Stimulated activated CD4-positive, alpha-beta T cell treated with anti-CD3 and anti-CD28 coated beads, Interleukin-1b, Interleukin-23, amount 100 ng/mL, for 1 hour (primary cell): ENCODE measurements at places on chromosomes 2 and 18.

DNA sequence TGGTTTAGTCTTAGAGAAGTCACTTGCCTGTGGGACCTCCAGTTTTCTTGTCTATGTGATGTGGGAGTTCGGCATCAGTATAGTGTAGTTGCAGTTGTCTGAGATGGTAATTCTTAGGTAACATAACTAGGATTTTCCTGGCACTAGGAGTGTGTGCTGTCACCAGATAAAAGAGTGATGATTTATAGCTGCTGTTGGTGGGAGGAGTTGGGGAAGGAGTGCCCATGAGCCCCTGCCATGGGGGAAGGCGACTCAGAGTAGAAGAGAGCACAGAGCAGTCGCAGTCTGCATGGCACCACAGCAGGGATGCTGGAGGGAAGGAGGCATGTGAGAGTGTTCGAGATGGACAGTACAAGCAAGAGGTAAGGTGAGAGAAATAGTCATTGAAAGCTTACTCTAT, 38.7 kb downstream of the ATP9B start:
- DNase-seq: no peak

DNA sequence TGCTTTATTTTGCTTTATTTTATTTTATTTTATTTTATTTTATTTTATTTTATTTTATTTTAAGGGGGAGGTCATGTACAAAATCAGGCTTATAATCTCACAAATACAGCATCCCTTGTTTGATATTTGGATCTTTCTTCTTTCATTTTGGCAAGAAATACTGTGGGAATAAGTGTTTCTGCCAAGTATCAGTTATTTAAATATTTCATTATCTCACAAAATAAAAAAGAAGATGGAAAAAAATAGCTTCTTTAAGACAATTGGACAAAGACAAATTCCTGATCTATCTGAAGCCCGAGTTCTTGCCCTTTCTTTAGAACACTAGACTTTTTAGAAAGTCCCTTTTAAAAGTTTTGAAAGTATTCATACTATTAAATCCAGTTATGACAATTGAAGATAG, 560.5 kb upstream of the ZEB2 start:
- DNase-seq: no peak

DNA sequence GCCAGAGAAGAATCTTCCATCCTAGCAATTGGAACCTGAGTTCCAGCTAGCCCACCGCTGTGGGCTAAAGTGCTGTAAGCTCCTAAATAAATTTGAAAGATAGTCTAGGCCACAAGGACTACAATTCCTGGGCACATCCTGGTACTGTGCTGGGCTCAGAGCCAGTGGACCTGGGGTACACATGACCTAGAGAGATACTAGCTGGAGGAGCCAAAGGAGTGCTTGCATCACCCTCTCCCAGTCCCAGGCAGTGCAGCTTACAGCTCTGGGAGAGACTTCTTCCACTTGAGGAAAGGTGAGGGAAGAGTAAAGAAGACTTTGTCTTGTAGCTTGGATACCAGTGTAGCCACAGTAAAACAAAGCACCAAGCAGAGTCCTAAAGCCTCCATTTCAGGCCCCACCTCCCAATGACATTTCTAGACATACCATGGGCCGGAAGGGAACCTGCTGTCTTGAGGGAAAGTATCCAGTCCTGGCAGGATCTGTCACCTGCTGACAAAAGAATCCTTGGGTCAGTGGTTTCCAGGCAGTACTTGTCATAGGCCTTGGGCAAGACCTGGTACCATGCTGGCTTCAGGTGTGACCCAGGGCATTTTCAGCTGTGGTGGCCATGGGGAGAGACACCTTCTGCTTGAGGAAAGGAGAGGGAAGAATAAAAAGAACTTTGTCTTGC, 89.5 kb downstream of the TMEM185B start:
- DNase-seq: no peak

DNA sequence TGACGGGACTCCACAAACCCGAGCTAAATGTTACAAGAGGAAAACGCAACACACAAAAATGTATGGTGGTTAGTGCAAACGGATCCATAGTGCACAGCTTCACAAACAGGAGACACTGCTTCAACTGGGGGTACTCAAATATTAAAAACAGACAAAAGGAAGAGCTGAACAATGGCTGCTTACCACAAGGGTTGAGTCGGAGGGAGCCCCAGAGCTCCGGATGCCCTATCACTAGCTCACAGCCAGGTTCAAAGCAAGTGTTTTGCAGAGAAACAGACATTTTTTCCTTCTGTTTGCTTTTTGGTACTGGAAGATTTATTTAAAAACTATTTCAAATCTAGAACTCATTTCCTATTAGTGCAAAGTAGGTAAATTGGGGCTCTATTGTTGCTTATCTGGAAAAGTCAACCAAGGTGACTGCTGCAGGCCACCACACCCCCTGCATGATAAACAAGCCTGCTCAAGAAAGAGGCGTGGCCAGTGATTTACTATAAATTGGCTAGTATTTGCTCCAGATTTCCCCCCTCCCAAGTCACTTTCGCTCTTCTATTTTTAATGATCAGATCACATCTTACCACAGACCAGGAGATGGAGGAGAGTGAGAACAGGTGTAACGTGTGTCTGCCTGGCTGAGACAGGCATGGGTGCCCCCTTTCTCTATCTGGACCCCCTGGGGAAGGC, 46.5 kb downstream of the ZAP70 start:
- no peak for DNase-seq

GRCh38 chr18:63262369-63263335, 56.9 kb downstream of the BCL2 start:
- no peak for DNase-seq

DNA sequence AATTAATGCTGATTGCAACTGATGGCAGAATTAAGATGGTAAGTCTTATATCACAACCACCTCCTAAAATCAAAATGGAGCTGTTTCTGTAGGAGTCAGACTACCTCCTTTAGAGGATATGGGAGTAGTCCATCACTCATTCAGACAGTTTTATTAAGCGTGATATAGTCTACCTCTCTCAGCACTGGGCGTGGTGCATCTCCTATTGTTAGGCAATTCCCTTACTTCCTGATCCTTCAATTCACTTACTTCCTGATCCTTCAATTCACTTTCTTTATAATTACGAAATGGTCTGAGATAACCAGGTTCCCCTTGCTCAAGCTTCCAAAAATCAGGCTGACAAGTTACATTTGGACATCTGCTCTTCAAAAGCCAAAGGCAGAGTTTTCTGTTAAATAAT, 31.9 kb downstream of the ATP8B1 start:
- no peak for DNase-seq

- no peak for DNase-seq
Measured at GRCh38 chr18:3069671-3070433, 56.9 kb upstream of the LPIN2 start.

GRCh38 chr2:46663614-46664013, 184.2 kb downstream of the TMEM247 start:
- no peak for DNase-seq

DNA sequence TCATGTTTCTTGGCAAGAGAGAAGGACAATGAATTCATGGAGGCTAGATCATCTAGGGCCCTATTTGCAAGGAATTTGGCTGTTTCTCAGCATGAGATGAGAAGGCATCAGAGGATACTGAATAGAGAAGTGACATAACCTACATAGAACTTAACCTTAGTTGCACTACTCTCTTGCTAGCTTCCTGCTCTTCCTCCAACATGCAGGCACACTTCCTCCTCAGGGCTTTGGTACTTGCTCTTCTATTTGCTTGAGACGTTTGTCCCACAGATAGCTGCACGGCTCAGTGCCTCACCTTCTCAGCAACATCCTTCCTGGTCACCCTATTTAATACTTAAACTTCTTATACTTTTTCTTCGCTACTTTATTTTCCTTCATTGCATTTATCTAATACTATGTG, 20.0 kb upstream of the LANCL1 start:
- DNase-seq: no peak

DNA sequence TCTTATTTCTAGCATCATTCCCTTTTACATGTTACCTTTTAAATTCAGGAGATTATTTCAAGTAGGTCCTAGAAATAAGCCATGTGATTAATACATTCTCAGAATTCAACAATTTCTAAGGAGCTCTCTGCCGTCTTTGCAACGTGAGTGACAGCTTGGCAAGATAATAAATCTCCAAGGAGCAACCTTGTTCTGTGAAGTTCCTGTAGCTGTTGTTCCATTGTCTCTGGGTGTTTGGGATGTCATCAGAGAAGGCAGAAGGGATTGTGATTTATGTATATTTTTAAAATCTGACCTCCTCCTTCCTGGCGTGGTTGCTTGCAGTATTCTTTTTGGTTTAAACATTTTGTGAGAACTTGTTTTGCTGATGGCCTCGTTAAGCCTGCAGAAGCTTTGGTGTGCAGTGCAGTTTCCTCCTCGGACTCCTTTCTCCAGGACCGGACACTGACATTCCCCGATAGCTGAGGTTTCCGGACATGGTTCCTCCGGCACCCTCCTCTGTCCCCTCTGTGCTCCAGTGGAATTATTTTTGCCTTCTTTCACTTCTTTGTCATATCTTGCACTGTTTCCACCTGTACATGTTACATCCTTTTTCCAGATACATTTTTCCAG, 33.7 kb downstream of the RAMP1 start:
- DNase-seq: no peak

- no peak for DNase-seq
Measured at GRCh38 chr2:183868153-183868552, 730.2 kb upstream of the ZNF804A start.

- DNase-seq: no peak
Measured at GRCh38 chr2:144067506-144067905, 452.4 kb downstream of the ZEB2 start.

GRCh38 chr2:75157435-75157834, 41.9 kb downstream of the TACR1 start:
- DNase-seq: no peak

- DNase-seq: no peak
Measured at GRCh38 chr2:143223556-143223955, 94.3 kb downstream of the ARHGAP15 start.

DNA sequence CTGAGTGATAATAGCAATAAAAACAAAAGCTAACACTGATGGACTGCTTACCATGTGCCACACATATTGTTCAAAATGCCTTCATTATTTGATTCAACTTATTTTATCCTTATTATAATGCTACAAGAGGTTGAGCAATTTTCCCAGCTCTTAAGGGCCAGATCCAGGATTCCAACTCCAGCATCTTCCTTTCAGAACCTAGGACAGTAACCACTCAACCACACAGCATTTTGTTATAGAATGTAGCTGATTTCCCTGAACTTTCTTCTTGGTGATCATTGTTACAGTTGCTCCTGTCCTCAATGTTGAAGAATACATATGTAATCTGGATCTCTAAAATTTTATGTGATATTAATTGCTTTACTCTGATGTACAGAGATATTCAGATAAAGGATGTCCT, 341.7 kb downstream of the PIK3C3 start:
- no peak for DNase-seq

DNA sequence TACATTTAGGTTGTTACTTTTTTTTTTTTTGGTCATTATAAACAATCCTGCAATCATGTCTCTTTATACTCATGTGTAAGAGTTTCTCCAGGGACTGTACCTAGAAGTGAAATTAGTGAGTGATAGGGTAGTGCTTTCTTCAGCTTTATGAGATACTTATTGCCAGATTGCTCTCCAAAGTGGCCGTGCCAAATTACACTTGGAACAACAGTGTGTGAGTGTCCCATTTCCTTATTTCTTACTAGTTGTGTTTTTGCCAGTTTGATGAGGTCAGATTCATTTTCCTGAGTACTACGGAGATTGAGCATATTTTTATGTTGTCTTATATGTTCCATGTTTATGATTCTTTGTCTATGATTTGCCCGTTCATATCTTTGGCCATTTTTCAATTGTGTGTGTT, 39.2 kb downstream of the GALNT1 start:
- no peak for DNase-seq

- no peak for DNase-seq
Measured at GRCh38 chr2:50535256-50535655, 496.7 kb downstream of the NRXN1 start.

- DNase-seq: no peak
Measured at GRCh38 chr2:36397728-36398413, 42.3 kb downstream of the CRIM1 start.

DNA sequence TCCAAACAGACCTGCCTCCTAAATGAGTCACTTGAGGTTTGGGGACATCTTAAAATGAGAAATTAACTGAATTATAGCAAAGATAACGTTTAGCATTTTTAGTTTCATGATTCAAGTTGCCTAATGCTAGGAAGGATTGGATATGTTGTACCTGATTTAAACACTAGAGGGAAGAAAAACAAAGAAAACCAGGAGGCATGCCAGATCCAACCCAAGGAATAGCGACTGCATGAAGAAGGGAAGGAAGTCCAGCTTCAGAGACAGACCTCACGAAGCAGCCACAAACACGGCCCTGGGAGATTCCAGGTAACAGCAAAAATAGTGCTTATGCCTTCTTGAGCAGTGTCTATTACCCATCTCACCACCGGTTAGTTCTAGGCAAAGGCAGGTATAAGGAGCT, 499.9 kb upstream of the SPHKAP start:
- DNase-seq: no peak

- DNase-seq: no peak
Measured at GRCh38 chr2:27582129-27582694, 630 bp upstream of the ZNF512 start.

DNA sequence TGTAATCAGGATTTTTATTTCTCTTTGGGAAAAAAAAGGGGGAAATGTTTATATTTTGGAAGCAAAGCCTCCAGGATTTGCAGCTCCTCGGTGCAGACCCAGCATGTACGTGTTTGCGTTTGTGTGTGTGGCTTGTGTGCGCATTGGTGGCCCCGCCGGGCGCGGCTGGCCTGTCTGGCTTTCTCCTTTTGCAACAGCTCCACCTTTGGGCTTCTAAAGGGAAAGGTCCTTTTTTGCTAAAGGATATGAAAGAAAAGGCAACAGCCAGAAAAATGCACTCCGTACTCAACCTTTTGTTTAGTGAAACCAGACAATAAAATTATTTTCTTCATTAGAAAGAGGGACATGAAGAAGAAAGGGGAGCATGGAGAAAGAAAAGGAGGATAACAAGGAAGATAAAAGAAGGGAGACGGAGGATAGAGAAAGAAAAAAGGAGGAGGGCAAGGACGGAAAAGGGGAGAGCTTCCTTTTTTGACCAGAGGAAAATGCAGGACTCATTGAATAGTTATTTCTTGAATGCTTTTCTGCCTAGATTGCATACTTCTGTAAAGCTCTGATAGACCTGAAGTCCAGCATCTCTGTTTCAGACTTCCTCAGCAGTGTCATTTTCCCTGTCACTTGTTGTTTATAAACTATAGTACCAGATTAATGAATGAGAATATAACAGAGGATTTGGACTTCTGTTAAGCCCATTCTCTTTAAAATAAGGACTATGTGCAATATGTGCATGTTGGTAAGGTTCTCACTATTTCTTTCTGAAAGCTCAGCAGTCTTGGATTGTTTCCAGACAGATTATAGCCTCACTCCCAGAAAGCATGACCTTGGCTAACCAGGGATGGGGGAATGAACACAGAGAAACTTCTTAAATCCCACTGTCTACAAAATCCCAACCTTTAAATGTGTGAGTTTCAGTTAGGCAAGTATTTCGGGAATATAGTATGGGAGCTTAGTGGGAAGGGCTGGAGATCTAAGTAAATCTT, 563.1 kb upstream of the PIK3C3 start:
- no peak for DNase-seq

- DNase-seq: no peak
Measured at GRCh38 chr2:215918901-215919599, 94.3 kb downstream of the MREG start.

GRCh38 chr2:74378007-74378406, 2.1 kb downstream of the DCTN1 start:
- no peak for DNase-seq
